ENCODE measurements at places on chromosomes 1 and 21.
A peak's percentile ranks its signal among the peaks of the same experiment; 100 is the strongest.

- DNase-seq = no peak
Observed at GRCh38 chr1:87089823-87090222, 175.4 kb downstream of the HS2ST1 start.

DNA sequence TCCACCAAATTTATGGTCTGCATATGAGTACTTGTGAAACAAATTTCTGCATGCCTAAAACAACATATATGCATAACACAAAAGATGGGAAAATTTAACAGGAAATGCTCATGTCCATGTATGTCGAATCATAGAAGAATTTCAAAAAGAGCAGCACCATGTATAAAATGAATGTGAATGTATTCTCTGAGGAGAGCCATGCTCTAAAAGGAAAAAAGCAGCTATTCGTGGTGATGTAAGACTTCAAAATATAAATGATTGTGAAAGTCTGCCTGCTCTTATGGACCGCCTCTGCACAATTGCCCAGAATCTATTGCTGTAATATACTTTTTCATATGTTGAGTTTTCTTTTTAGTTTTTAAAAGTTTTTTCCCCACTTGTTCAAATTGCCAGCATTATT lies 66.8 kb downstream of the EPB41 start:
- DNase-seq = no peak

DNA sequence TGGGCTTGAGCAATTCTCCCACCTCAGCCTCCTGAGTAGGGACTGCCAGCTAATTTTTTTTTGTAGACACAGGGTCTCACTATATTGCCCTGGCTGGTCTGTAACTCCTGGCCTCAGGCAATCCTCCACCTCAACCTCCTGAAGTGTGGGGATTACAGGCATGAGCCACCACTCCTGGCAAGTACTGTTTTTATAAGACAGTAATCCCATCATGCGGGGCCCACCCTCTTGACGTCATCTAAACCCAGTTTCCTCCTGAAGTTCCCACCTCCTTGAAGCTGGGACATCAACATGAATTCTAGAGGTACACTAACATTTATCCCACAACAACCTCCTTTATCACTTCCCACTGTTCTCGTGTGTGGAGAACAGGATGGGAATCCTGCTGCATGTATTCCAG lies 104.7 kb downstream of the SPATA46 start:
- DNase-seq = no peak

- peak; percentile 22 for DNase-seq
Observed at GRCh38 chr21:42593007-42593814, 60.2 kb upstream of the PDE9A start.

DNA sequence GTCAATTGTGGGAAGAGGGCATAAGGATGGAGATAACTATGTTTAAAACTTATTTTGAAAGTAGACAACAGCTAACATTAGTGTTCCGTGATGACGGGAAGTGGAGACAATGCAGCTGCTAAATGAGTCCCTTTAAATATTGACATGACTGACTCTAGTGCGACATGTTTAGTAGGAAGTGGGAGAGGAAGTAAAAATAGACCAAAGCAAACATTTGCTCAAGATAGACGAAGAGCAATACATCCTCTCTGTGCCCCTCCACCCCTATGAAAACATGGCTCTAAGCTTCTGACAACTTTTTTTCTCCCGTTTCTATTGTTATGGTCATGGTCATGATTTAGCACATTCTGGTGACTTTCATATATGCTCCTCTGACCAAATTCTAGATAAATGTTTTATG lies 60.0 kb upstream of the HMCN1 start:
- DNase-seq = peak; percentile 39

DNA sequence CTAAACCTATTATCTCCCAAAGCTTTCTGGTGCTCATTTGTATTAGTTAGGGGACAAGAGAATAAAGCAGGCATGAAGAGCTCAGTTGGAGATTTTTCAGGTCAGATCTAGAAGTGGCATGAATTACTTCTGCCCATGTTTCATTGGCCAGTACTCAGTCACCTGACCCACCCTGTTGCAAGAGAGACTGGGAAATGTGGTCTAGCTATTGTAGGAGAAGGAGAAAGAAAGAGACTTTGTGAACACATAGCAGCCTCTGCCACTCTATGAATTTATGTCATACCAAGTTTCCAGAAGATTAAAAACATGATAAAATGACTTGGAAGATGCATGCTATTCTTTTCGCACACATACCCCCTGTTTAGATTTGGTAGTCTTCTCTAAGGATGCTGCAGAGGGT lies 302.3 kb upstream of the RUNX1 start:
- DNase-seq = no peak

GRCh38 chr1:169495046-169495775 lies 9.5 kb upstream of the SLC19A2 start:
- no peak for DNase-seq

- no peak for DNase-seq
Observed at GRCh38 chr1:86064899-86065298, 91.7 kb downstream of the COL24A1 start.

- no peak for DNase-seq
Observed at GRCh38 chr1:112322983-112323678, 72.9 kb upstream of the CTTNBP2NL start.

DNA sequence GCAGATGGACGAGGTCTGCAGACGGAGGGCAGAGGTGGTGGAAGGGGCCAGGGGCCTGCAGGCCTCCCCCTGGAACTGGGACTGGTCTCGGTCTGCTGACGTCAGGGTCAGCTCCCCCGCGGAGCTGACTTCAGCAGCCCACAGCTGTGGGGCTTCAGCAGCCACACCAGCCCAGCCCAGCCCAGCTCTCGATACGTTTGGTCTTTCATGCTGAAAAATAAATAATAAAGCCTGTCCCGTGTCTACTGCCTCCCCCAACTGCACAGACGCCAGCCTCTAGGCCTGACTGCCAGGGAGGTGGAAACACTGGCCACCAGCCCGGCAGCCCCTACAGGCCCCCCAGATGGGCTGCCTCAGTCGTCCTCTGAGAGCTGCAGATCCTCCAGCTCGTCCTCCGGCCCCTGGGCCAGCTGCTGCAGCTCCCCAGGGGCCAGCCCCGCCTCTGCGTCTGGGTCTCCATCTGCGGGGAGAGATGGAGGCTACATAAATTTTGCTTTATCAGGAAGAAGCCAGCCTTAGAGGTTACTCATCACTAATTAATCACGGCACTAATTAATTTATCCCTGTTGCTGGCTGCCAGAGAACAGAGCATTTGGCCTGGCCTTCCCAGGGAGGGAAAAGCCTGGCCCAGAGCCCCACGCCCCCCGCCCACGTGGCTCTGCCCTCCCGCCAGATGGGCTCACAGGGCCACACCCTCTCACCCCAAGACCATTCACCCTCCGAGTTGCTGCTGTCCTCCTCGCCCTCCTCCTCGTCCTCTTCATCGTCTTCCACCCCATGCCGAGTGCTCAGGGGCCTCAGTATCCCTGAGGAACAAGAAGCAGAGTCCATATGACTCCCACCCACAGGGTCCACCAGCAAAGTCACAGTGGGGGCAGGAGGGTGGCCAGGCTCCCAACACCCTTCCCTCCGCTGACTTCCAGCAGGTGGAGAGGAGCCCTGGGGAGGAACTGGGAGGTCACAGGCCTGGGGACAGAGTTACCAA lies 14.4 kb downstream of the NOC2L start:
- no peak for DNase-seq

DNA sequence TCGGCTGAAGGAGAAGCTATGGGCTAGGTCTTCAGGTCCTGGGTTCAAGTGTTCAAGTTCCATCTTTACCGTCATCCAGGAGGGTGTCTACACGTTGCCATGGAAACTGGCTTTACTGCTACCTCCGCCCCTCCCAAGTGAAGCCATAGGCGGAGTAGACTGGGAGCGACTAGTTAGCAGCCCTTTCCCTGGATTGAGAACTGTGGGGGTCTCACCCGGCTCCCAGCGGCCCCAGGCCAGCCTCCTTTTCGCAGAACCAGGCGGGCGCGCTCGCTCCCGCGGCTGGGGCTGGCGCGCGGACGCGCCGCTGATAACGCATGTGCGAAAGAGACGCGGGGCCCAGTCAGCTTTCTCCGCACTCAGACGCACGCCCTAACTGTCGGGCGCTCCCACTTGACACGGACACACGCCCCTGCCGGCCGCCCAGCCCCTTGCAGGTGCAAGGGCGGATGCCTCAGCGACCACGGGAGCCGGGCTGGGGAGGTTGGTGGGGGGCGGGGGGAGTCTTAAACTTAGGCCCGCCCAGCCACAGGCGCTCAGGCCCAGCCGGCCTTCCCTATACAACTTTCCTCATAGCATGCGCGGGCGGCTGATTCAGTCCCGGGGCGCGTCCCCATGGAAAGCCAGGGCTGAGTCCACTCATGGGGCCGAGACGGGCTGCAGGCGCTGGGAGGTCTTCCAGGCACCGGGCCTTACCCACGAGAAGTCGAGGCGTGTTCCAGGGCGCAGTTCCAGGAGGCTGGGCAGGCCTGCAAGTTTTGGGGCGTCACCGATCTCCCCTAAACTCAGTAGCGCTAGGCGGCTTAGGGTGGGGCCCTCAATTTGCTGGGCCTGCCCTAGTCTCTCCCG lies 7.4 kb downstream of the EFNA4 start:
- DNase-seq = peak; percentile 69

DNA sequence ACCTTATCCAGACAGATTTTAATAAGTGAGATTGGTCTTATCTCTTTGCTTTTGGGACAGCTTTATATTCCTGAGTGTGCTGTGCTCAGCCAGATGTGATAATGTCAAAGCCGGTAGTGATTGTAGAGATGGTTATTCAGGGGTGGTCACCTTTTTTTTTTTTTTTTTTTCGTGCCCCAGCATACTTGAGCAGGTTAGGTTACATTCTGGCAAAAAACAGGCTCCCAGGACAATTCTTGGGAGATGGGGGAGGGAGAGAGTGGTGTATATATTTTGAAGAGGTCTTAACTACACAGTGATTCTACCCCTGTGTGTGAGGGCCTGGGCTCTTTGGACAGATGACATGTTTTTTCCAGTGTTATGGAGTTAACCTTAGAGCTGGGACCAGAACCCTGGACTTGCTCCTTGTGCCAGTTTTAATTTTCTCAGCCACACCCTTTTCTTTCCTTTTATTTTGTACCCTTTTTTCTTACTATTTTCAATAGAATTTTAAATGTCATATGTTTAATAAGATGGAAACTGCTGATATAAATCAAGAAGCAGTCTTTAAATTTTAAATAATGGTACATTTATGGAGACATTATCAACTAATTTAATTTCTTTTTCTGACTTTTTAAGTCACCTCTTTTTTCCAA lies 88.4 kb downstream of the DYRK1A start:
- no peak for DNase-seq

GRCh38 chr1:201011616-201012015 lies 11.9 kb downstream of the KIF21B start:
- DNase-seq = no peak

DNA sequence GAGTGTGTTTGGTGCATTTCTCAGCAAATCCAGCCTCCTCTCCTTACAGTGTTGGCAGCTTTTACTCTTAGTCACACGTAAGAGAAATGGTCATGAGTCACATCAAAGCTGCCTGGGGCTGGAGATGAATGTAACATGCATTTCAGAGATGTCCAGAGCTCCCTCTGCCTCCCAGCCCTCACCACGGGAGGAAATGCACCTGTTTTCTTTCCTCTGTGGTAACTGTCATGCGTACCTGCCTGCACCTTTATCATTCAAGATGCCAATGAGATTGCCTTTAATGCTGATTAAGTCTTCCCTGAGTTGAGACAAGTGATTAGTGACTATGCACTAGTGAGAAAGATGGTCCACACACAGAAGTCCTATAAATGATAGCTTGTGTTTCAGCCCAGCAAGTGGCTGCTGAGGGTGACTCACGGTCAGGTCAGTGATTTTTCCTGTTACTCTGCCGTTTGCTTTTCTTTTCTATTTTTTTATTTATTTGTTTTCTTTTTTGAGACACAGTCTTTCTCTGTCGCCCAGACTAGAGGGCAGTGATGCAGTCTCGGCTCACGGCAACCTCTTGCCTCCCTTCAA lies 277.3 kb upstream of the FMN2 start:
- no peak for DNase-seq

- DNase-seq = no peak
Observed at GRCh38 chr1:114082304-114082630, 71.4 kb downstream of the SYT6 start.

DNA sequence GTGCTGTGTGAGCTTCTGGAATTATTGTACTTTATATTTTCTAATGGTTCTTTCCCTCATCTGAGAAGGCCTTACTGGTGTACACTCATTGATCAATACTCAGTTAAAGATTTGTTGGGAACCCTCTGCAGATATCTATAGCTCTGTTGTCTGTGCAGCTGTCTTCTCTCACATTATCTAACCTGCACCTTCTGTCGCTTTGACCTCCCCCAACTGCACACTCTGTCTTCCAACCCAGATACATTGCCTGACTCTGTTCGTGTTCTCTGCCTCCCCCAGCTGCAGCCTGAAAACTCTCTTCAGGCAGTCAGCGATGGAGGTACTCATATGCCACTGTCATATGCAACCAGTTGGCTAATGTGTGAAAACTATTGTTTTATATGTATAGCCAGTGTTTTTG lies 334.3 kb downstream of the NCAM2 start:
- DNase-seq = no peak

DNA sequence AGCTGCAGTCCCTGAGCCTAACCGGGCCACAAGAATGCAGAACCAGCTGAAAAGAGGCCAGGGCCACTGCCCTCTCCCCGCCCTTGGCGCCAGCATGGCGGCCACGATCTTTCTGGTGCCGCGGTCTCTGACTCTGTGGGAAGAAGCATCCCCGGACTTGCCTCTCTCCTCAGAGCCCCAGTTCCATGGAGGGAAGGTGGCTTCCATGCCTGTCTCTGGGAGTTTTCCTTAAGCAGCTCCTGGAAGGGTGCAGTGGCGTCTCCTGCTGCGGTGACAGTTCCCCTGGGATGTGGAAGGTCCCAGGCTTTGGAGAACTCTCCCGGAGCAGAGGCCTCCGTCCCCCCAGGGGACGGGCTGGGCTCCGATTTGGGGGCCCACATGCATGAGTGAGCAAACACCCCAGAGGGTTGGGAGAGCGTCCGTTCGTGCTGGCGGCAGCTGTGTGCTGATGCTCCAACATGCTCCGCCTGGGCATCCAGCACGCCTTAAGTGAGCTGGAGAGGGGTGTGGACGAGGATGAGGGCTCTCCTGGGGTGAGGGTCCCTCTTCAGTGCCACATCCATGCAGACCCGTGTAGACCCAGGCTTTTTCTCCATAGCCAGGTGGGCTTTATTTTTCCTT lies 109.8 kb upstream of the COL6A1 start:
- DNase-seq = no peak

DNA sequence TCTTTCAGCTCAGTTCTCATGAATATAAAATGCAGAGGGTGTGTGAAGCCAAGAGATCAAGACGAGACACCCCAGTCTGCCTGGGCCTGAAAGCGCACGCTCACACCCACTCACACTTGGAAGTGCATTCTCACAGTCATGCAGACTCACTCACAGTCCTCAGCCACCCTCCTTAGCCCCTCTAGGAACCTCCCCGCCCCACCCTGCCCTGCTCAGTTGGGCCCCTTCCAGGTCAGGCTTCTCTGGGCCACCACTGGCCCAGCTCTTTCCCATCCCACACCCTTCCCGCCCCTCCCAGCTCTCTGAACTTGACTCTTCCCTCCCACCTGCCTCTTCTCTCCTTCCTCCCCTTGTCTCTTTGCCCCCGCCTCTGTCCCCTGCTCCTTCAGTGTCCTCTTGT lies 93.8 kb downstream of the EPHB2 start:
- no peak for DNase-seq

DNA sequence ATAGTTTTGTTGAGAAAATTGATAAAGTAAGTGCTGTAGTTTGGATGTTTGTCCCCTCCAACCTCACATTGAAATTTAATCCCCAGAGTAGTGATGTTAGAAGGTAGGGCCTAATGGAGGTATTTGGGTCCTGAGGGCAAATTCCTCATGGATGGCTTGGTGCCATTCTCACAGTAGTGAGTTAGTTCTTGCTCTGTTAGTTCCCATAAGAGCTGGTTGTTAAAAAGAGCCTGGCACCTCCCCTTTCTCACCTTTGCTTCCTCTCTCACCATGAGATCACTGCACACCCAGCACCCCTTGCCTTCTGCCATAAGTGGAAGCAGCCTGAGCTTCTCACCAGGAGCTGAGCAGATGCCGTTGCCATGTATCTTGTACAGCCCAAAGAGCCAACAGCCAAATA lies 354.8 kb upstream of the NFIA start:
- no peak for DNase-seq

Data from NCI-H748 treated with DMSO at 0.1 percent for 48 hours (cell line).